ENCODE measurements at places on chromosomes 1 and 21.

DNA sequence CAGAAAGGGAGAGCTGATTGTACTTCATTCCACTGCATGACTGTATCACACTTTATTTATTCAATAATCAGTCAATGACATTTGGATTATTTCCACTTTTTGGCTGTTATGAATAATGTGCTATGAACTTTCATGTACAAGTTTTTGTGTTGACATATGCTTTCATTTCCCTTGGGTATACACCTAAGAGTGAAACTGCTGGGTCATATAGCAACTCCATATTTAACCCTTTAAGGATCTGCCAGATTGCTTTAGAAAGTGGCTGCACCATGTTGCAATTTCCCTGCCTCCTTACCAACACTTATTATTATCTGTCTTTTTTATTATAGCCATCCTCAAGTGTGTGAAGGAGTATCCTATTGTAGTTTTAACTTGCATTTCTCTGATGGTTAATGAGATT is 108.8 kb upstream of the KCNK1 start:
- DNase-seq: no peak

DNA sequence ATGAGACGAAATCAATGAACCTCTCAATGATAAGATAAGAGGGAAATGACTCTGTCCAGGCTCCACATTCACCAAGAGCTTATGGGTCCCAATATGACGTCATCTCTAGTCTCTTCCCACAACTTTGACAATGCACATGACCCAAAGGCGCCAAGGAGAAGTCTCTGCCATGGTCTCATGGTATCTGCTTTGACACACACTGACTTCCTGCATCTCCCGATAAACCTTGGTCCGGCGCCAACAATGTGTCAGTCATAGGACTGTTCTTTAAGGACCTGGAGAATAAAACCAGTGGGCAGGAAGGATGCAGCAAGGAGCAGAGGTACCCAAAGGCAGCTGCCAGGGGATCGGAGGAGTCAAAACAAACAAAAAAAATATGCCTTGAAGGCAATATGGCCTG is 46.9 kb upstream of the TMEM51 start:
- no peak for DNase-seq

DNA sequence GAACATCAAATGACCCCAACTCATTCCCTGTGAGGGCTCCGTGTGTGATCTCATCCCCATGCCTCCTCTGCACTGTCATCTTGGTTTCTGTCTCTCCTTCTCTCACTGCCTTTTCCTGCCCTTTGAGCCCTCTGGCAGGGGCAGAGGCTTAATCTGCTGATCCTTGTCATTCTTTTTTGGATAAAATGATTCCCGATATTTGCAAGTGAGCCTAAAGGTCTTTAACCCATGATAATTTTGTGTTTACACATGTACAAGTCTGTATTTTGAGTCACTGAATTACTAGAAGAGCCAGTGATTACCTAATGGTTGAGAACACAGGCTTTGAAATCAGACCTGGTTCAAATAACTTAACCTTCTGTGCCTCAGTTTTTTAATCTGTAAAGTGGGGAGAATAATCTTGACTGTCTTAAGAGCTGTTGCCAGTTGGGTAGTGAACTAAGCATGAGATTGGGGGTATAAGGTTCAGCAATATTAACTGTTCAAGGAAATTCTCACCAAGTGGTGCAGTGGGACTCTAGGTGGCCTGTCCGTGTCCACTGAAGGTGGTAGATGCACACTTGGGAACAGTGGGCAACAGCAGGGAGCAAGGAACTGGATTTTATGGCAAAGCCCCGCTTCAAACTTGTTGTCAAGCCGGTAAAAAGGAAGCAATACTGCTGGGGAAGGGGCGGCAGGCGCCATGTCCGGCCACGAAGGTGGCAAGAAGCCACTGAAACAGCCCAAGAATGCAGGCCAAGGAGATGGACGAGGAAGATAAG is 1.6 kb downstream of the ECHDC2 start:
- DNase-seq: no peak

DNA sequence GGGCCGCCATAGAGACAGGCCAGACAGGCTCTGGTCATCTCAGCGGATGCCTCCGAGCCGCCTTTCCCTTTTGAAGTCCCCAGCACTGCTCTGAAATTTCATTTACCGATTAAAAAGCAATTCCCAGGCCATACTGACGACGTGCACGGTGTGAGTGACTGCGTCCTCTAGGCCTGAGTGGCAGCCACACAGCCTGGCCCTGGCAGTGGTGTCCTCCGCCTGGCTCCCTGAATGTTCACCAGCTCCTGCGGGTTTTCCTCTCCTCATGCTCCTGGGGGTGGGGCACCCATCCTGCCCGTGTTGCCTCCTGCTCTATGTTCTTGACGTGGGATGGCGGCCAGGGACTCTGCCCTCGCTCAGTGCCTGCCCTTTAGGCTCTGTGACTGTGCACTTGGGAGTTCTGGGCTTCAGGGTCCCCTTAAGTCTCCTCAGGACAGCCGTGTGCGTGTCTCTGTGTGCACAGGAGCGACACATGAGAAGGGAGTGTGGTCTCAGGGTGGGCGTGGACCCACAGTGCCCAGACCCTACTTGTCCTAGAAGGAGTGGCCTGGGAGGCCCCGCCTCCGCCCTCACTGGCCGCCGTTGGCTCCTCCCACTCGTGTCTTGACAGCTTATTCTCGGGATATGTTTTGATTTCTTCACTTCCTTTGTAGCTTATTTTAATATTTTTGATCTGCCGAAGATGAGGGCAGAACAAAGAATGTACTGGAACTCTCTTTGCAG is 3.6 kb downstream of the SKI start:
- DNase-seq: no peak

DNA sequence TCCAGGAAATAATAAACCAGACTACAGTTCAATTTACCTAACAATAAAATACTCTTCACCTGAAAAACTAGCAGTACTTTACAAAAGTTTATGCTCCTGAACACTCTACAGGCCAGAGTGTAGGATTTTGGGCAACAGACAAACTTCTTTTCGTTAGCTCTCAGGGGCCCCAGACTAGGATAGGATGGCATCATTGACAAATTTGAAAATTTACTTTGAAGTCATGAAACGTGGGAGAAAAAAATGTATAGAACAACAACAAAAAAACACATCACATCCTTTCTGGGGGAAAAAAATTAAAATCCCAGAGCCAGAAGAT is 1.2 kb downstream of the PTP4A2 start:
- no peak for DNase-seq

- DNase-seq: peak; percentile 26
Observed at GRCh38 chr1:162536511-162536910, 25.0 kb upstream of the UAP1 start.

GRCh38 chr1:24717887-24718650 is 27.2 kb upstream of the CLIC4 start:
- no peak for DNase-seq

DNA sequence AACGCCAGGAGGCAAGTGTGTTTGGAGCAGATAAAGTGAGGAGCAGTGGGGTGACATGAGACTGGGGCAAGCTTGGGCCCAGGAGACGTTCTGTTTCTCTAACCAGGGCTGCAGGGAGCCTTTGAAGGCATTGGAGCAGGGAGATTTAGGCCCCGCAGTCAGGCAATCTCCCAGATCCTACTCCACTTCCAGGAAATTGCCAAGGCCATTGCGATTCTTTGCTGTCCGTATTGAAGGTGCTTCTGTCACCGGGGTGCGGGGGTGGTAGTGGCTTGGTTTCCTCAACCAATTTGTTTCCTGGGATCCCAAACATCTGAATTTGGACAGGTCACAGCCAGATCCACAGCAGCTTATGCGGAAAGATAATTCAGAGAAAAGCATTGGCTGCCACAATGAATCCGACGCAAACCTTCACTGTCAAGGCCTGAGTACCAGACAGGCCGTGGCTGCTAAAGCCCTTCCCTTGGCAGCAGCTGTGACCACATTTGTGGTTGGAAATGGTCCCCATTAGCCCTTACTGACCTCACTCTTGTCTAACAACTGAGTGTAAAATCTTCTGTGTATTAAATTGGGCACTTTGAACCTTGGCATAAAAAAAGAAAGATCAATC is 385.6 kb downstream of the PTPRU start:
- no peak for DNase-seq

DNA sequence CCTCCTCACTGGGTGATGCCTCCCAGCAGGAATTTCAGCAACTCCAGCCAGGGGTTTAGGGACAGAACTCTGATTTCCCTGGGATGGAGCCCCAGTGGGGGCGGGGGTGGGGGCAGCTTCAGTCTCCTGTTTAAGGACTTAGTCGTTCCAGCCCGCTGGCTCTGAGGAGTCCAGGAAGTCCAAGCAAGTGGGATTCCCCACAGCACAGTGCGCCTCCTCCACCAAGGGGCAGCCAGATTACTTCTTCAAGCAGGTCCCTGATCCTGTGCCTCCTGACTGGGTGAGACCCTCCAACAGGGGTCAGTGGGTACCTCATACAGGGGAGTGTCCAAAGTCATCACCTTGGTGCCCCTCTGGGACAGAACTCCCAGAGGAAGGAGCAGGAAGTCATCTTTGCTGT is 1438.4 kb upstream of the B3GALT2 start:
- DNase-seq: no peak

DNA sequence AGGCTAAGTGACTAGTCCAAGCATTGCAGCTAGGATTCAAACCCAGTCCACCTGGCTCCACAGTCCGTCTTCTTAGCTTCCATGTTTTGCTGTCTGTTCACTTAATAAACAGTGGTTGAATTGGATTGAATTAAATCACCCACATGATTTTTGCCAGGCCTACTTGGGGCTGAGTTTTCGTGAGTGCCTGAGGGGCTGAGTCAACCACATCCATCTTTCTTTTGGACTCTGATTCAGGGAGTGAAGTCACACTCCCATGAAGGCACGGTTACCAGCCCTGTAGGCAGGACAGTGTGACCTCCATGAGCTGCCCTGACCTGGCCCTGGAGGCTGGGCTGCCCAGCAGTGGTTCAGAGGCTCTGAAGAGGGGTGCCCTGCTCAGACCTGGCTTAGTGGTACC is 123.7 kb downstream of the ACTL8 start:
- DNase-seq: no peak

GRCh38 chr1:80535466-80535865 is 1265.3 kb upstream of the ADGRL2 start:
- DNase-seq: no peak

DNA sequence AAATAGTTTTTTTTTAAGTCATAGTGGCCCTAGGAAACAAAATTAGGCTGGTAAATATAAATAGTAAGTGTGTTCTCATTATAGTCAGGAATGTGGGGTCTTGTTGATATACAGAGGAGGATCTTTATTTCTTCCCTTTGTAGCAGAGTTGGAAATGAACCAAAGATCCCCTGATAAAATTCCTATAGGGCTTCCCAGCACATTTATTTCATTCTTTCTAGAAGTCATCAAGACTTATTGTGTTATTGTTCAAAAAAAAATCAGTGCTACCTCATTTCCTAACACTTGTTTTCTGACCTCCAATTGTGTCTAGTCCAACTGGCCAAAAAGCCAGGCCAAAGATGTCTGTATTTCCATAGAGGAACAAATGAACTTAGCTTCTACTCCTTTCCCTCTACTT is 7.6 kb upstream of the PLEKHO1 start:
- DNase-seq: no peak

GRCh38 chr1:115539736-115540135 is 102.0 kb upstream of the VANGL1 start:
- DNase-seq: no peak

DNA sequence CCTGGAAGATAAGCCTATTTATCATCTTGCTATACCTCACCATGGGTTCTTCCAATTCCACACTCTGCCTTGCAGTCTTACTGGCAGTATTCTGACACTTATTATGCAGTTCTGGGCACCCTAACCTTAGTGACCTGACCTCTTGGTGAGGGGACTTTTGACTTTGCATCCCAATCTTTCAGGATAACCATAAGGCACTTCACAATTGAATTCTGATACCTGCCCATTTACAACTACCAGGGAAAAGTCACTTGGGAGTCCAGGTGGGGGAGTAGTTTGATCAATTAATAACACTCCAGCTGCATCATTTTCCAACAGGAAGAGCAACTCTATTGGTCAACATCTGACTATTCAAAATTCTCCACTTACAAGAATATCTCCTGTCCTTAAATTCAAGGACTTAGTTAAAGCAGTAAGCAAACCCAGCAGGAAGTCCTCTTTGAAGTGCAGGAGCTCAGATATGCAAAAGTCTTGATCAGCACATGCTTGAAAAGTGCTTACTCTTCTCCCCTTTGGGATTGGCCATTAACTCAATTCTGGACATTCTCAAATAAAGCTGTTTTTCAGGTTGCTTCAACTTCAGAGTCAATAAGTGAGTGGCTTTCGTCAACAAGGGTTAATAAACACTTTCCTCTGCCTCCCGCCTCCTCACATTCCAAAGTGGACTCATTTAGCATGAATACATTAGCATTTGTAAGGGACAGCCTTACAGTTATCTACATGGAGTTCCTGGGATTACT is 177.4 kb upstream of the NRIP1 start:
- DNase-seq: no peak

DNA sequence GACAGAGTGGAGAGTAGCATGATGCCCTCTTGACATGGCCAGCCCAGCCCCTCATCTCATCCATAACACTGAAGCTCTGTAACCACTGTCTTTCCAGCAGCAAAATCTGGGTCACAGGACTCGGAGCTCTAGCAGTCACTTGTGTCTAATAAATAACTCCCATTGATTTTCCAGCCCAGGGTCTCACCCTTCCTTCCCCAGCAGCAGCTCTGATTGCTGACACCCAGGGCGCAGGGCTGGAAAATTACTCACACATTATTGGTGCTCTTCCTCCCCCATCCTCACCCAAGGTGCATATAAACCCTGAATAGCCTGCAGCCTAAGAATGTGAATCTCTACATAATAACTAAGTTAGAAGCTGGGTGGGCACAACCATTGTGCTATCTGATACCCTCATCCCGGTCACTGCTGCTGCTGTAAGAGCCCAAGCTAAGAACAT is 21.1 kb upstream of the OR10J5 start:
- DNase-seq: no peak

- DNase-seq: no peak
Observed at GRCh38 chr21:42214081-42214750, 4.7 kb upstream of the ABCG1 start.

DNA sequence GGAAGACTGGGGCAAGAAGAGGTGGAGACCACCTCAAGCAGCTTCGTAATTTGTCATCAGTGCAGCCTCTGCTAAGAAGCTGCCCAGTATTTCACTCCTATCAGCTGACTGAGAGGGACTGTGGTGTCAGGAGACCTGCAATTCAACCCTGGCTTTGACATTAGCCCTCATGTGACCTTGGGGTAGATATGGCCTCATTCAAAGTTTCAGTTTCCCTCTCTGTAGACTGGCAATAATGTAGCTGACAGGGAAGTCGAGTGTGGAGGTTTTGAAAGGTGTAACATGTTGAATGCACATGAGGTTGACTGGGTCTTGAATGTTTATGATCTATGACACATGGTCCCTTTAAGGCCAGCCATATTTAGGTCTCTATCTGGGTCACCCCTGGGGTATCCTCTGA is 2.2 kb upstream of the SPRR4 start:
- no peak for DNase-seq

GRCh38 chr21:45499970-45500577 is 42.2 kb downstream of the SLC19A1 start:
- DNase-seq: no peak

GRCh38 chr1:54325284-54325683 is 80.9 kb downstream of the SSBP3 start:
- DNase-seq: no peak
